ENCODE measurements at places on chromosomes 2 and 18. TPM values are rescaled to one million over a fixed set of nuclear protein-coding genes. Genes with fewer than 3 reads are reported as not detected.

- DNase-seq: no peak
These were observed 156.8 kb downstream of the PAX3 start for GRCh38 chr2:222142027-222142426.

DNA sequence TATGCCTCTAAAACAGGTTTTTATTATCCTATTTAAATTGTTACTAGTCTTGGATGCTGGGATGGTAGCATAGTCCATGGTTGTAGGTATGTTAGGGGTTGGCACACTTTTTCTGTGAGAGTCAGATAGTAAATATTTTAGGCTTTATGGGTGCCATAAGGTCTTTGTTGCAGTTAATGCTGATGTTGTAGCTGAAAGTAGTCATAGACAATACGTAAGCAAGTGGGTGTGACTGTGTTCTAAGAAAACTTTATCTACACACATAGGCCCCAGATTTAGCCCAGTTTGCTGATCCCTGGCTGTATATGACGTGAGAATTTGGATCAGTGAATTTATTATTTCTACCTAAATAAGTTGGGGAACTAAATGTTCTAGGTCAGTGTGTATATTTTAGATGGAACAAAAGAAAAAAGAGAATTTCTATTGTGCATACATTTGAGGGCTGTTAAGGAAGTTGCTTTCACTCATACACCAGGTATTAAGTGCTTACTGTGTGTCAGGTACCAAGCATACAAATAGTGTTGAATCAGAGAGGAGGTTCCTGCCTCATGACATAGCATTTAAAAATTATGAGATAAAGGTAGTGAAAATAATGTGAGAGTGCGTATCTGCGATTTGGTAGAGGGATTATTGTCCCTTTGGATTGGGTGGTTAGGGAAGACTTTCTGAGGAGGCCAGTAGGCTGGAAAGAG is 39.4 kb downstream of the AGFG1 start:
- DNase-seq: no peak

GRCh38 chr18:36031903-36032302 is 35.5 kb downstream of the RPRD1A start:
- no peak for DNase-seq

GRCh38 chr2:46361920-46362666 is 64.9 kb downstream of the EPAS1 start:
- no peak for DNase-seq

DNA sequence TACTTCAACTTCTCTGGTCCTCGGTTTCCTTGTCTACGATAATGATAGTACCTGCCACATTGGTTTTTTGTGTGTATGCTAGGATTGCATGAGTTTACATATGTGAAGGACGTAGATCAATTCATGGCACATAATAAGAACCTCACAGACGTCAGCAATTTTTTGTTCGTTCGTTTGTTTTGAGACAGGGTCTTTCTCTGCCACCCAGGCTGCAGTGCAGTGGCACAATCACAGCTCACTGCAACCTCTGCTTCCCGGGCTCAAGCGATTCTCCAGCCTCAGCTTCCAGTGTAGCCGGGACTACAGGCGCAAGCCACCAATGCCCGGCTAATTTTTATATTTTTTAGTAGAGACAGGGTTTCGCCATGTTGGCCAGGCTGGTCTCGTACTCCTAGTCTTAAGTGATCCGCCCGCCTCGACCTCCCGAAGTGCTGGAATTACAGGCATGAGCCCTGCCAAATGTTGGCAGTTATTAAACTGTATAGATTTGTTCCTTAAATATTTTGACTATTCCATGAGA is 756 bp upstream of the SLC35F5 start:
- DNase-seq: no peak

- DNase-seq: no peak
These were observed 408.2 kb downstream of the ZNF804A start for GRCh38 chr2:185006481-185006880.

GRCh38 chr2:191041418-191042161 is 27.6 kb upstream of the STAT1 start:
- no peak for DNase-seq

- peak; percentile 29 for DNase-seq
These were observed 568 bp downstream of the RAB31 start for GRCh38 chr18:9708434-9709303.

DNA sequence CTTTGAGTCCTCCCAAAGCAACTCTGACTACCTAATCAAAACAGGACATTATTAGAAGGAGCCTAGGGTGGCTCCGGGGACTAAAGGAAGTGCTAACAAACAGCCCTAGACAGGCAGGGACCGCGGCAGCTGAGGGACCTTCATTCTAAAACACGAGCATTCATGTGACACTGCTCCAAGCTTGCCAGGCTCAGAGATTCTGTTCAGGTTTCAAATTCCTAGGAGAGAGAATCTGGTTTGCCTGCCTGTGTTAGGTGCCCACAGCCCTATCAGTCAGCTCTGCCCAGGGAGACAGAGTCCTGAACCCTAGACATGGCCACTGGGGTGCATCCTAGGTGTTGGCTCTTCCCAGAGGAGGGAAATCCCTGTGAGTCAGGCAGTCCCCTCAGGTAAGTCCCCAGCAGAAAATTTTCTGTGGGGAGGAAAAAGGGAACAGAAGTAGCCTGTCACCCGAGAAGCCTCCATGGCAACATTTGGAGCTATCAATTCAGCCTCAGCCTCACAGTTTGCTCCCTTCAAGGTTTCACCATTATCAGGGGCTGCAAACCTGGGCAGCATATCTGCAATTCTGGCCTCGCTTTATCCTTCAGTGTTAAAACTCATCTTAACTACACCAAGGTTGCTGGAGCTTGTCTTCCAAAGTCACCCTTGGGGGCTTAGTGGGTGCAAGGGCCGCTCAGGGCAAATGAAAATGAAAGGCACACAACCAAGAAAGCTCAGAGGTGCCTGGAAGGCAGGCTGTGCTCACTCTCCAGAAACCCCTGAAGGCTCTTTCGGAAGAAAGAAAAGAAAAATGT is 28.6 kb downstream of the PCBP1 start:
- peak; percentile 47 for DNase-seq

DNA sequence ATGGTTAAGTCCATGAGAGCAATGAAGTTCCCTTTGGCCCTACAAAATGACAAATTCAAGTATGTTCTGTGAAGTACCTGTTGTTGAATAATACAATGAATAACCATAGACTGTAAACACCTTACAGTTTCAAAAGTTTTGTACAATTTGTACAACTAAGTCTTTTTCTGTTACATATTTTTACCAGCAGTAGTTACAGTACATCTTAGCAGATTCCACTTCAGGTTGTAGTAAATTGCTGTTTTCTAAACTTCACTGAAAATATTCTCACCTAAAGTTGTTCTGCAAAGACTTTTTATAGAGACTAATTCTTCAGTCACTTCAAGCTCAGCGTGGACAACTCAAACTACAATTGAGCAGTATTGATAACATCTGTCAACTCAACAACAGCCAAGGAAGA is 28.7 kb downstream of the LNPK start:
- no peak for DNase-seq

- DNase-seq: no peak
These were observed 42.3 kb downstream of the CRIM1 start for GRCh38 chr2:36397728-36398413.

GRCh38 chr2:145750612-145751011 is 1230.7 kb upstream of the ZEB2 start:
- DNase-seq: no peak

DNA sequence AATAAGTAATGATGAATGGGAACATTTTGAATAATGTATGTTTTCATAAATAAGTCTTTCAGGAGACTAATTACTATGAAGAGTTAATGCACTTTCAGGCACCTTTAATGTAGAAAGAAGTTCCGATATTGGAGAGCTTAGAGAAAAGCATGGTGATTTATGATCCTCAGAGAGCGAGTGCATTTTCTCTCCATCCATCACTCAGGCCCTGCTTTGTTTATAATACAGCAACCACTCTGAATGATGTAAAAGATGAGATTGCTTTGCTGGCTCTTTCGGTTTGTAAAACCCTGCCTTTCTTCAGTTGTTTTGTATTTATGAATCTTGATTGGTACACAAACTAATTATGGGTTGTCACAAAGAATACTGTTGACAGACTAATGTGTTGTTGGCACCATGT is 132.0 kb downstream of the NYAP2 start:
- no peak for DNase-seq

DNA sequence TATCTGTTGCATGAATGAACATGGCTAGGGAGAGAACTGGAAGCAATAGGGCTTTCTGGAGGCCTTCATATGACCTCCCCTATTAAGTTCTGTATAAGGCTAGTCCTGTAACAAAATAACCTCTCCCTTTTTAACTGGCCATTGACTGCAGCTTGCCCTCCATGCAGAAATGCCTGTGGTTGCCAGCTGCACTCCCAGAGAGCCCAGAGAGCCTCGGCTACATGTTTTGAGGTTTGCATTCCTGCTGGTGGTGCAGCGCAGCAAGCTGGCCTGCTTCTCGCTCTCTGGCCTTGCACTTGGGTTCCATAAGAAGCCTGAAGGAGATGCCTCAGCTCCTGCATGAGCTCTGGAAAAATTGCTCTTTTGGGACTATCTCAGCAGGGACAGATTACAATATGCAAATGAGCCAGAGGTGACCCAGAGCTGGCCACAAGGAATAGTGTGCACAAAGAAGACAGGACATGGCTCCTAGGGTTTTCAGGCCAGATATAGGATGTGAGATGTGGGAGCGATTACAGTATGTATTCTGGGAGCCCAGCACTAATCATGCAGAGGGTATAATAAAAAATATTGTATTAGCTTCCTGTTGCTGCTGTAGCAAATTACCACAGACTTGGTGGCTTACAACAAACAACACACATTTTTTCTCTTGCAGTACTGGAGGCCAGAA is 186.7 kb downstream of the INSIG2 start:
- no peak for DNase-seq

The CHN1 gene
- total RNA-seq: 5.6 TPM

The CRYGD gene
- total RNA-seq: not detected

The TUBA3E gene
- total RNA-seq: not detected

The GCC2 gene
- 141 TPM for total RNA-seq

The POTEJ gene
- total RNA-seq: not detected

The RPRD1A gene
- total RNA-seq: 25.1 TPM
